DMS79 treated with DMSO at 0.1 percent for 48 hours (cell line): ENCODE measurements at places on chromosomes 13 and 19.

- DNase-seq = no peak
These were observed 521.5 kb downstream of the SLITRK6 start for GRCh38 chr13:85277748-85278147.

DNA sequence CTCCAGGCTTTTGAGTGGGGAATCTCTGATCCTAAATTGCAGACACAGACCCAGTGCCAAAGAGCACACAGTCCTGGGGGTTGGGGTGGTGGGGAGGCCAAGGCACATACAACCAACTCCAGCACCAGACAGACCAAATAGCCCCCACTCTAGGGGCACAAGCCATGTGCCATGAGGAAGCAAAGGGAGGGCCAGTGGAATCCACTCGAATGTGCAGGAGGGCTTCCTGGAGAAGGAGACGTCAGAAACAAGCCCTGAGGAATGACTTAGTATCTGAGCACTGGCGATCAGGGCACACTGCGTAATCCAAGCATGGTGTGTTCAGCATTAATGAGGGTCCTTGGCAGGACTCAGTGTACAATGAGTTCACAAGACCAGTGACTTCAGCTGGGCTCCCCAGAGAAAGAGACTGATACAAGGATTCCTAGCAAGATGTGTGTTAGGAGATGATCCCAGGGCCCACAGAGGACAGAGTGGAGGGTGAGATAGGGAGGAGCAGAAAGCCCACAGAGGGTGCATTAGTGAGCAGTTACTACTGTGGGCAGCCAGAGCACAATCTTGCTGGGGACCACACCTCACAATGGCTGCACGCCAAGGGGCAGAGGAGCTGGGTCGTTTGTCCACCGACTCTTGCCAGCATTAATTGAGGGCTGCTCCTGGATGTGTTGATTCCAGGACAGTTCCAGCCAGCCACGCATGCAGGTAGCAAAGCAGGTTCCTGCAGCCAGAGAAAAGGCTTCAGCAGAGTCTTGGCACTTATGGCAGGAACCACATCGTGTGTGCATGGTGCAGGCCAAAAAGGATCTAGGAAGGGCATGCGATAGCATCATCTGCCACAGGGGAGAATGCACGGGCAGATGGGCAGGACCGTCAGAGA, 152.6 kb upstream of the VSTM2B start:
- DNase-seq = no peak

DNA sequence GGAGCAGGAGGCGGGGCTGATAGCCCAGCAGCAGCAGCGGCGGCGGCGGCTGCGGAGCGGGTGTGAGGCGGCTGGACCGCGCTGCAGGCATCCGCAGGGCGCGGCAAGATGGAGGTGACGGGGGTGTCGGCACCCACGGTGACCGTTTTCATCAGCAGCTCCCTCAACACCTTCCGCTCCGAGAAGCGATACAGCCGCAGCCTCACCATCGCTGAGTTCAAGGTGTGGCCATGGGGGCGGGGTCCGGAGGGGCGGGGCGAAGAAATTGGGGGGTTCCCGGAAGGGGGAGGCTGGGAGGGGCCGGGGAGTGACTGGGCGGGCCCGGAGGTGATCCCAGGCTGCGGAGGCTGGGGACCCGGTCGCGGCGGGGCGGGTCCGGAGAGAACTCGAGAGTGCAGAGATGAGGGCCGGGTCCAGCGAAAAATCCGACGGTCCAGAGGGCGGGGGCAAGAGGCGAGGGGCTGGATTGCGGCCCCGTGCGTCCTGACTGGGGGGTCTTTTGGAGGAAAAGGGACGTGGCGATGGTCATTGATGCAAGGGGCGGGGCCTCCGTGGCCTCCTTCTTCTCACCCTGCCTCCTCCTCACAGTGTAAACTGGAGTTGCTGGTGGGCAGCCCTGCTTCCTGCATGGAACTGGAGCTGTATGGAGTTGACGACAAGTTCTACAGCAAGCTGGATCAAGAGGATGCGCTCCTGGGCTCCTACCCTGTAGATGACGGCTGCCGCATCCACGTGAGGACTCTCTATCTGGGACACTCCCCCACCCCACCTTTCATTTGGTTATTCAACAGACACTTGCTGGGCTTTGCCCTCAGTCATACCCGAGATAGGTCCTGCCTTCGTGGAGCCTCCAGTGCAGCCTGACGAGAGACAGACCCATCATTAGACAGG, at the start of gene TBCB:
Gene TBCB (plus strand): TSS at position 16 of the 891 bp plus-strand sequence. CDS start 93 bp downstream, at position 109.
- DNase-seq = no peak

- no peak for DNase-seq
These were observed 29.6 kb upstream of the CALM3 start for GRCh38 chr19:46571495-46571894.

GRCh38 chr13:74000876-74001275, 133.3 kb downstream of the KLF12 start:
- DNase-seq = no peak

GRCh38 chr13:75505327-75505726, 23.4 kb upstream of the TBC1D4 start:
- no peak for DNase-seq

DNA sequence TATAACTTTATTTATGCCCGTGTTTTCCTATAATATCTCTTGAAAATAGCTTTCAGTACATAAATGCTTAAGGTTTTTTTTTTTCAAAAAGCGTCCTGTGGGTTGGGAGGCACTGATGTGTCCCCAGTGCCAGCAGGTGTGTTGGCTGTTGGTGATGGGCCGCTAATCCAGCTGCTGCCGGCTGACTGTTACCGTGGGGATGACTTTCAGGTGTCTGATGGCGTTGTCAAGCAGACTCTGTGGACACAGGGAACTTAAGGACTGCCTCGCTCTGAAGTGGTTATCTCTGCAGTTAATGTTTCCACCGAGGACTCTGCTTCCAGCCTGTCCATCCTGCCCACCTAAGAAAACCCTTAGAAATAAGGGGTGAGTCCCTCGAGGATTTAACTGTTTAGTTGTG, 94.5 kb downstream of the ANKRD10 start:
- DNase-seq = peak; percentile 91

DNA sequence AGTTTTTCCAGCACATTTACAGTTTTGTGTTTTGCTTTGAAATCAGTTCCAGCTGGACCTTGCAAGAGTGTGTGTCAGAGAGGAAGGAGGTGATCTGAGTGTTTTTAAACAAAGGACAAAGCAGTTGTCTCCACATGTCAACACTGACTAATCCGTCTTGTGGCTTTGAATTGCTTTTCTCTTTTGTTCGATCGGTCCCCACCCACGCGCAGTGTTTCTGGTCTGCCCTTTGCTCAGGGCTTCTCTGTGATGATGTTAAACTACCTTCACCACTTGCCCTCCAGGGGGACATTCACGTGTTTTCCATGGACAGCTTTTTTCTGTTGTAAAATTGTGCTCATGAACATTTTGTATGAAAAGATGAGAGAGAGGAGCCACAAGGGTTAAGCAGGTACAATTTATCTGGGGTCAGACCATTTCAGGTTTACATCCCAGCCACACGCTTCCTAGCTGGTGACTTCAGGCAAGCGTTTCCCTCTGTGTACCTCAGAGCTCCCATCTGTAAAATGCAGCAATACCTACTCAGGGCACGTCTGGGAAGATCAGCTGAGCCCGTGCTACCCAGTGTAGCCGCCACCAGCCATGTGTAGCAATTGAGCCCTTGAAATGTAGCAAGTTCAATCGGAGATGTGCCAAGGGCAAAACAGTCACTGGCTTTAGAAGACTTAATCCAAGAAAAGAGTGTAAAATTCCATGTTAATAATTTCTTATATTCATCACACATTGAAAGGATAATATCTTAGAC, 13.5 kb upstream of the PLA2G4C start:
- DNase-seq = no peak

DNA sequence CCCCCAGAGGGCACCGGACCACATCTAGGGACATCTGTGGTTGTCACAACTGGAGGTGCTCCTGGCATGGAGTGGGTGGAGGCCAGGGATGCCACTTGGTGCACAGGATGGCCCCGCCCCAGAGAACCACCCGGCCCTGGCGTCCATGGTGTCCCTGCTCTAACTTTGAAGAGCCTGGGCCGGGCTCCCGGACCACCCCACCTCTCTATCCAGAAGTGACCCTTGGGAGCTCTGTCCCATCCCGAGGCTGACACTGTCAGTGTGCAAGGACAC, 22.9 kb upstream of the MYDGF start:
- DNase-seq = no peak

- no peak for DNase-seq
These were observed 12.6 kb downstream of the EFNA2 start for GRCh38 chr19:1298235-1298634.

- peak; percentile 19 for DNase-seq
These were observed 159.9 kb downstream of the KATNAL1 start for GRCh38 chr13:30147421-30147820.

GRCh38 chr13:102856557-102856956, 10.7 kb downstream of the ERCC5 start:
- DNase-seq = no peak

GRCh38 chr19:47047272-47047762, 1.1 kb downstream of the TMEM160 start:
- DNase-seq = no peak

DNA sequence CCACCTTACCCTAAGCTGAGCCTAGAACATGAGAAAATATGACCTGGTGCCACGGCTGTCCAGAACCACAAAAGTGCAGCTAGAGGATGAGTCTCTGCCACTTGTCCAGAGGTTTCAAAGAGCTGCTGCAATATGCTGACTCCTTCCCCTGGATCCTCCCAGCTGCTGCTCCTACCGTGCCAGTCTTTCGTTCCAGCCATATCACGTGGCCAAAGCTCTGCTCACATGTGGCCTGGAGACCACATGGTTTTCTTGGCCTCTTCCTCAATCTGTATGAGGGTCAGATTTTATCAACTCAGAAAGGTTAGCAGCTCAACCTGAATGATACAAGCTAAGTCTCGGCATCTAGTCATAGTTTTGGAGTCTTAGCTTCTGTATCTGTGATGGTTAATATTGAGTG, 3.2 kb upstream of the SACS start:
- DNase-seq = no peak

DNA sequence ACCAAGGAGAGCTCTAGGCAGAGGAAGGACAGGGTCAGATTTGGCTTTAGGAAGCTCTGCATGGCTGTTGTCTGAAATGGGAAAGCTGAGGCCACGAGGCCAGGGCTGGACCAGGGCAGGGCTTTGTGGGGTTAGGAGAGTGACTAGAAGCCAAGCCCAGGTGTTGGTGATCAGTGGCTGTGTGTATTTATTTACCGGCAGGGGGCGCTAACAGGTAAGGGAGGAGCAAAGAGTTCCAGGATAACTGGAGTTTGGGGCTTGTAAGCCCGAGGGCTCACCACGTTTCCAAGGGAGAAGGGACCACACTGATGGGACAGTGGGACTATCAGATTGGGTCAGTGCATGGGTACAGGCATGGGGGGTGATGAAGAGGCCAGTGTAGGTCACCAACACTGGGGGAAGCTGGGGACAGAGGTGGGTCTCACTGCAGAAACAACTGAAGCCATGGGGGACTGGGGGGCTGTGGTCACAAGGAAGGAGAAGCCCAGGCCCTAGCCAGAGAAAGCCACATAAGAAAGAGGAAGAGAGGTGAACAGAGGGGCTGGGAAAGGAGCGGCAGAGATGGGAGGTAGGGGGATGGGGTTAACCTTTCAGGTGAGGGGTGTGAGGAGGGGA, 3.9 kb downstream of the TMEM147 start:
- DNase-seq = peak; percentile 49

GRCh38 chr19:8366121-8366581, 2.2 kb downstream of the ANGPTL4 start:
- no peak for DNase-seq

- no peak for DNase-seq
These were observed 16.3 kb upstream of the GRAMD1A start for GRCh38 chr19:34983786-34984185.

GRCh38 chr13:82364525-82364924, 1517.7 kb downstream of the SLITRK1 start:
- DNase-seq = no peak

- no peak for DNase-seq
These were observed 23.8 kb downstream of the ATP11A start for GRCh38 chr13:112713517-112714253.

DNA sequence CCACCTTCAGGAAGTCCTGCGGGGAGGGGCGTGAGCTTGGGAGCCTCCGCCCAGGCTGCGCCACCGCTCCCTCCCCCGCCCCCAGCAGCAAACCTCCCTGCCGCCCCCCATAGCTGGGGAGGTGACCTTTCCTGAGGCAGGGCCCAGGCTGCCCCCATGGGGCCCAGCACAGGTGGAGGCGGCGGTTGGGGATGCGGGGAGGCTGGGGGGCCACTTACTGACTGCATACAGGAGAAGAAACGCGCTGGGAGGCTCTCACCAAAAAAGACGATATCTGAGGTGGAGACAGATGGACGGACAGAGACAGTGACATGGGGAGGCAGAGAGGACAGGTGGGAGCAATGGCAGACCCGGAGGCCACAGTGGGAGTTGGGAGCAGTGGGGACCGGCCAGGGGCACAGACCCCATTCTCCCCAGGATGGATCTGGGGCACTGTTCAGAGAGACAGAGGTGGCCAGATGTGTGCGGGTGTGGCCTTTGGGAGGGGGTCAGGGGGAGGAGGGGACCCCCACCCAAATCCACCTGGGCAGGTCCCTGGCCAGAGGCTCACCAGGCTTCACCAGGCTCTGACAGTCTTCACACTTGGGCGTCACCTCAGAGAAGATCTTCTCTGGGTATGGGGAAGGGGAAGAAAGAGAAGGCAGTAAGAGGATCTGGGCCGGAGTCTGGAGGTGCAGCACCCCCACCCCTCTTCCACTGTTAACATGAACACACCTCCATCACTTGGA, 3.0 kb upstream of the RINL start:
- no peak for DNase-seq

GRCh38 chr13:101917833-101918661, 465.6 kb downstream of the ITGBL1 start:
- peak; percentile 100 for DNase-seq

- no peak for DNase-seq
These were observed 2781.6 kb upstream of the PCDH20 start for GRCh38 chr13:64197232-64197631.

- DNase-seq = no peak
These were observed 2.4 kb downstream of the GADD45B start for GRCh38 chr19:2478278-2478755.

- DNase-seq = no peak
These were observed 23.4 kb downstream of the UBAC2 start for GRCh38 chr13:99224021-99224420.

- no peak for DNase-seq
These were observed 330.3 kb upstream of the ARGLU1 start for GRCh38 chr13:106898231-106898630.

GRCh38 chr19:55255618-55256423, 3.0 kb downstream of the PPP6R1 start:
- DNase-seq = peak; percentile 42

- no peak for DNase-seq
These were observed 59.2 kb upstream of the KLF12 start for GRCh38 chr13:74193391-74193790.

DNA sequence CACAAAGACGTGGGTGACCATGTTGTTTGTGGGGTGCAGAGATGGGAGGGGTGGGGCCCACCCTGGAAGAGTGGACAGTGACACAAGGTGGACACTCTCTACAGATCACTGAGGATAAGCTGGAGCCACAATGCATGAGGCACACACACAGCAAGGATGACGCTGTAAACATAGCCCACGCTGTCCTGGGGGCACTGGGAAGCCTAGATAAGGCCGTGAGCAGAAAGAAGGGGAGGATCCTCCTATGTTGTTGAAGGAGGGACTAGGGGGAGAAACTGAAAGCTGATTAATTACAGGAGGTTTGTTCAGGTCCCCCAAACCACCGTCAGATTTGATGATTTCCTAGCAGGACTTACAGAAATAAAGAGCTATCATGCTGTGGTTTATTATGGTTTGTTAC, 5.6 kb downstream of the KLK2 start:
- DNase-seq = no peak
